ENCODE measurements at places on chromosomes 2 and 18.

- DNase-seq, result no peak
These were observed 70.5 kb downstream of the FMNL2 start for GRCh38 chr2:152405206-152406118.

GRCh38 chr2:152555048-152555447 is 162.2 kb downstream of the PRPF40A start:
- DNase-seq, result no peak

DNA sequence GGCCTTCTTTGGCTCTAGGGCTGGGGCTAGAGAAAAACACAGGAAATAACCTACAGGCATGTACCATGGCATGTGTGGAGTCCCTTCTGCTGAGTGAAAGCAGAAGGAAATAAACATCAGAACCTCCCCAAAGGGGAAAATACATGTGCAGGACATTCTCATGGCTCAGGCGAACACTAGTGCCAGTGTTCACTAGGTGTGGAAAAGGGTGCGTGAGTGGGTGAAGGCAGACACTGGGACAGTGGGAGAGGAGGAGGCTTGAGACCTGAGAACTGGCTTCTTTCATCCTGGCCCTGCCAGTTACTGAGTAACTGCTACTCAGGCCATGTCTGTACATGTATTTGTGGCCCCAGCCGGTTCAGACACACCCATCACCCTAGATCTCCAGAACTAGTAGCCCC is 268.2 kb downstream of the PRKCE start:
- DNase-seq, result no peak

DNA sequence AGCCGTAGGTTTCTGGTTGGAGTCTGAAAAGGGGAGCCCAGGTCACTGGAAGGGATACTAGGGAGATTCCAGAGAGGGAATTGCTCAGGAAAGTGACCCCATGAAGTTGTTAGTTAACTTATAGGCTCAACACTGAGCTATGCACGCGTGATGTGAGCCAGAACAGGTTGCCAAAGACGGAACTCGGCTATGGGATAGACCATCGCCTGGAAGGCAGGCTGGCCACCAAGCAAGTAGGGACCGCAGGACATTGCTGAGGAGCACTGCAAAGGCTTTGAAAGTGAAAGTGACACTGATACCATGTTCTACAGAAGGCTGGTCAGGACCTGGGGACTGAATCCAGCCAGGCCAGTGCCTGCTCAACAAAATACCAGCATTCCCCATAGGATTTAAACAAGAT is 7.3 kb downstream of the FARP2 start:
- DNase-seq, result no peak

DNA sequence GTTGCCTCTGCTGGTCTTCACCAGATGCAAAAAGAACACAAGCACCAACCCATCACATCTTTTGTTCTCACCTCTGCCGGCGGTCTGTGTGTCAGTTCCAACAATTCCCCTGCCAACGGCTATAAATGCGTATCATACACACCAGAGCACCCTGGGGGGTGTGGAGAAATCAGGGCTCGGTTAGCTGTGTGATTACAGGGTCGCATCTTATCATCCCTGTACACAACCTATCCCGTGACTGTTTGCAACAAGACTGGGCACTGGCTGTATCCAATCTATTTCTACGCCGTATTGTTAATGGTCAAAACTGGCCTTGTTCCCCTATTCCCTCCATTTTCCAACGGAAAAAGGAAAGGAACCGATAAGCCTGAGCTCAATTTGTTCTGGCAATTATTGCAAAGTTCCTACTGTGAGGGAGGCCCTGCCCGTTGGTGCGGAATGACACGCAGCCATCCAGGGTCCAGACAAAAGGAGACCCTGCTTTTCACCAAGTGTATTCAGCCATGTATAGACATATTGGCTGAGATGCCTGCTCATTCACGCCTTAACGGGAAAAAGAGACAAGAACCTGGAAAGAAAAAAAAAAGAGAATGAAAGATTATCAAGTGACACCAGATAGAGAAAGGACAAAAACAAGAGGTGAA is 136.9 kb downstream of the CDH20 start:
- no peak for DNase-seq

DNA sequence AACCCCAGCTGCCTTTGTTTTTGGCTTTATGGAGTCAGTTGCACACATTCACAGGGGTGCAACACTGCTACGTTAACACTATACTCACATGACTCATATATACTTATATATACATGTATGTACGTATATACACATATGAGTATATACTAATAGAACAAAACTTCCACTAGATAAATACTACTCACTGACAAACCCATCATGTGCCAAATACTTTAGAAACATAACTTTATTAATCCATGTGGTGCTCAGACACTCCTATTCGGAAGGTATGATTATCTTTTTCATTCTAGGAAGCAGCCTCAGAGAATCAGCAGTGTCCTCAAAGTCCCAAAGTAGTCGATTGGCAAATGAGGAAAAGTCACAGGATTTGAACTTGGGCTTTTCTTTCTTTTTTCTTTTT is 7.9 kb downstream of the PMAIP1 start:
- no peak for DNase-seq

- no peak for DNase-seq
These were observed 157.5 kb upstream of the LMAN1 start for GRCh38 chr18:59516356-59517155.

- DNase-seq, result no peak
These were observed 10.0 kb downstream of the RHOB start for GRCh38 chr2:20456636-20457426.

- DNase-seq, result no peak
These were observed 104.9 kb downstream of the RBMS1 start for GRCh38 chr2:160388464-160389263.

DNA sequence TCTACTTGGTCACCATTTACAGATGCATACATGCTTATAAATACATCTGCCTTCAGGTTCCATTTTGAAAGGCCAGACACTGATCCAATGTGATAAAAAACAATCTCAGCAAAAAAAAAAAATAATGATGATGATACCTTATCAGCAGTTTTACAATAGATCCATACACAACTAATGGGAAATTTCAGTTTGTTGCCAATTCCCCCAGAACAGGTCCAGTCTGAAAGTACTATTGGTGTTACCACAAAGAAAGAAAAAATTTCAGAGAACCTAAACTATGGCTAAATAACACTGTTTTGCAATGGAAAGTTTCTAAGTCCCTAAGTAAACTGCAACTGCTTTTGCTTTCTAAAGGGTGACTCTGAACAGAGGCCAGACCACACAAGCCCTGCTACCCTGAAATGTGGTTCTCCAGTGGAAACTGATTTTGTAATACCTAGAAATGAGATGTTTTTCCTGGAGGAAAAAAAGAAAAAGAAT is 54.1 kb downstream of the LPIN2 start:
- no peak for DNase-seq

GRCh38 chr2:60738679-60739078 is 17.4 kb upstream of the PAPOLG start:
- DNase-seq, result no peak

DNA sequence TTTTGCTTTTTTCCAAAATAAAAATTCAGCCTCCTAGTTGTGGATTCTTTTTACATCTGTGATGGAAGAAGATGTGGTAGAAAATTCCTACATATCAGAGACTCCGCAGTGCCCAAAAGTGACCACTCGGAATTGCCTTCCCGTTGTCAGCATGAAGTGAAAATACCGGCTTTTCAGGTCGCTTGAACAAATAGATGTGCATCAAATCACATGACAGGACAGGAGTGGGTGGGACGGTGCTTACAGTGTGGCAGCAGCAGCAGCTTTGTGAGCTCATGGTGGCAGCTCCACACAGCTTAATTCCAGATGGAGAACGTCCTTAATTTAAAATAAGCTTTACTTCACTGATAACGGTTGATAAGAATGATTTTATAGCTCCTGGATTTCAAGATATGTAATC is 20.3 kb downstream of the SALL3 start:
- DNase-seq, result no peak

DNA sequence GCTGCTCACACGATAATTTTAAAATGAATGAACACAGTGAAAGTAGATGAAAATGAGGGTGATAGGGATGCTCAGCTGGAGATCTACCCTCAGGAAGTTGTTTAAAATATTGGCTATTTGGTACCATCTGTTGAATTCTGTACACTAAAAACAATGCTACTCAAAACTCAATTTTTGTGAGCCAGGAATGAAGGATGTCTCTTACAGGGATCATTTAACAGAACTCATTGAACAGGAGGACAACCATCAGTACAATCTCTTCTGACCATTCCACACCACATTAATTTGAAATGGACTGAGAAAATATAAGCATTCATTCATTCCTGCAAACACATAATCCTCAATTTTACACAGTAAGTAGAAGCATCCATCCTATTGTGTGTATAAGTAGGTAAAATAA is 1355.1 kb upstream of the CRIM1 start:
- no peak for DNase-seq

DNA sequence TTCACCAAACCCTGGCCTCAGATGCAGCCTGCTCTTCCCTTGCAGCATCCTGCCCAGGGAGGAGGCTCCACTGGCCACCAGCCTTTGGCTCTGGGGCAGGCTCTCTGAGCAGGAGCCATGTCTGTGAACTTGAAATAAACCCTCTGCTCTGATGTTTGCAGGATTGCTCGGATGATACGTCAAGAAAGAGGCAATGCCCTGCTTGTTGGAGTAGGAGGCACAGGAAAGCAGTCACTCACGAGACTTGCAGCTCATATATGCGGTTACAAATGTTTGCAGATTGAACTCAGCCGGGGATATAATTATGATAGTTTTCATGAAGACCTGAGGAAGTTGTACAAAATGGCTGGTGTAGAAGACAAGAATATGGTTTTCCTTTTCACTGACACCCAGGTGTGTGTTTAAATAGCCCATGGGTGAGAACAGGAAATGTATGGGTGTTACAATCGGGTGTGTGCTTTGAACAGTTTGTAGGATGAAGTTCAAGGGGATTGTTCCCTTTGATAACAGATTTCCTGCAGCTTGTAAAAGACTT is 177.9 kb downstream of the DNAH6 start:
- DNase-seq, result no peak

GRCh38 chr2:70947556-70948184 is 12.0 kb downstream of the ATP6V1B1 start:
- DNase-seq, result no peak

GRCh38 chr2:105765415-105766299 is 20.9 kb downstream of the NCK2 start:
- DNase-seq, result no peak

DNA sequence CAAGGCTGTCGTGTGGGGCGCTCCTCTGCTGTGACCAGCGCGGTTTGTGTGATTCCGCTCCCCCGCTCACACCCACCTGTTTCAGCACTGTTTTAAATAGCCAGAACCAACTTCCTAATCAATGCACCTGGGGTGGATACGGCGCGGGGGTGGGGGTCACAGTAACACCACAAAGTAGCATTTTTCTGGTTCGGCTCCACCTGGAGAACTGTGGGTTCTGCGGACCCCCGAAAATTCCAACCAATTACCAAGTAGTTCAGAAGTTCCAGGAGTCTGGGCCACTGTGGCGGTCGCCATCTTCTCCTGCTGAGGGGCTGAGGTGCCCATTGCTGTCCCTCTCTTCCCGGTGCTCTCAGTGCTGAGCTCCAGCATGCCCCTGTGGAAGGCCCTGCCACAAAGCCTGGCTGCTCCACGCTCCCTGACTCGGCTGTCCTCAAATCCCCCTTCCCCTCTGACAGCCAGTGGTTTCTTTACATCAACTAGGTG is 79.4 kb downstream of the GFPT1 start:
- no peak for DNase-seq

DNA sequence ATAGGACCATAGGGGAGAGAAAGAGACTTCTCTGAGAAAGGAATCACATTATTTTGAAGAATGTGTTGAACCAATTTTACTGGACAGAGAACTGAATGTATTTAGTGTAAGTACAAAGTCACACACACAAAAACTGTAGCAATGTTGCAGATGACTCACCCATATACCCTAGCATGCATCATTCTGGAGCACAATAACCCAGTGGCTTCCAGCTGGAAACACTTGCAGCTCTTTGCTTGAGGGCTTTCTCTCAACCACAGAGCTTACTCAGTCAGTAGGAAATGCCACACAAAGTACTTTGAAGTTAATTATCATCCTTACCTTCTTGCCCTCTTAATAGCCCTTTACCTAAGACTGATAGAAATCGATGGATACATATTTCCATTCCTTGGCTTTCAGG is 760.0 kb upstream of the FSHR start:
- DNase-seq, result no peak

DNA sequence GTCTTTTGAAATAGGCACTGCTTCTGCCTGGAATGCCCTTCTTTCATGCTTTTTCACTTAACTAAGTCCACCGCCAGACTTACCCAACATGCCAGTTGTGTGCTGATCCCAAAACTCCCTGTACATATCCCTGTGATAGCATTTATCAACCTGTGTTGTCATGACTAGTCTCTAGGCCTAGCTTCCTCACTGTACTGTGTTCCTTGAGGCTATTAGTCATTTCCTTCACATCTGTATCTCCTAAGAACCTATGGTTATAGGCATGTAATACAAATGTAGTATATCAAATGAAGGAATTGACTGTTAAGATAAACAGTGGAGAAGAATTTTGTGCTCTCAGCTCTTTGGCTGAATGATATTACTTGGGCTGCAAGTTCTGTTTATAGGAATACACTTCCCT is 184.3 kb downstream of the CYRIA start:
- DNase-seq, result no peak

DNA sequence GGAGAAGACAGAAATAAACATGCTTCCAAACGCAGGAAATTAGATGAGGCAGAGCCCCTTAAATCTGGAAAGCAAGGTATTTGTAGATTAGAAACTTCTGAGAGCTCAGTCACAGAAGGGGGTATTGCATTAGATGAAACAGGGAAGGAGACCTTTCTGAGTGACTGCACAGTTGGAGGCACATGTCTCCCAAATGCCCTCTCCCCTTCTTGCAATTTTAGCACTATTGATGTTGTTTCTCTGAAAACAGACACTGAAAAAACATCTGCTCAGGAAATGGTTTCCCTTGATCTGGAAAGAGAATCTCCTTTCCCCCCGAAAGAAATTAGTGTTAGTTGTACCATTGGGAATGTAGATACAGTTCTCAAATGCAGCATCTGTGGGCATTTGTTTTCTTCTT is 33.5 kb downstream of the ZNF407 start:
- DNase-seq, result no peak

GRCh38 chr2:159720676-159721075 is 8.4 kb downstream of the MARCHF7 start:
- DNase-seq, result no peak

- DNase-seq, result no peak
These were observed 225.5 kb upstream of the GALNT5 start for GRCh38 chr2:157032017-157032416.

- no peak for DNase-seq
These were observed 141.1 kb downstream of the KLHL29 start for GRCh38 chr2:23526114-23526513.

DNA sequence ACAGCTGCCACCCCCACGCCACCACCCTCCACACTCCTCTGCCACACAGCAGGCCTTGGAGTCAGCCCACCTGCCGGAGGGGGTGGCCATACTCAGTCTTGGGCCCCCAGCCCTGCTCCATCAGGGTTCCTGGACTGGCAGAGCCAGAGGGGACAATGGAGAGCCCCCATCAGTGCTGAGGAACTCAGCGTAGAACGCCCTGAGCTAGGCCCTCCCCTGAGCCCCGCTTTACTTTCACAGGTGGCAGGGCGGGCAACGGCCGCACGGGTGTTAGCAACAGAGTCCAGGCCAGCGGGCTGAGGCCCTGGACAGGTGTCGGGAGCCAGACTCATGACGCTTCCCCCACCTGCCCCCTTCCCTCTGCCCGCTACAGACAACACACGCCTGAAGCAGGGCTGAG is 47.1 kb downstream of the FOSL2 start:
- no peak for DNase-seq

Measured in NCI-H1694 (cell line).